ENCODE measurements at places on chromosomes 3 and 15. TPM values are rescaled to one million over a fixed set of nuclear protein-coding genes. Genes with fewer than 3 reads are reported as not detected.

CX3CR1 gene
- polyA plus RNA-seq = 0.45 TPM

CPB1 gene
- polyA plus RNA-seq = 53.0 TPM

CFAP20DC gene
- 0.36 TPM for polyA plus RNA-seq

TRMT10C gene
- polyA plus RNA-seq = 7.6 TPM

PLIN1 gene
- 1,761 TPM for polyA plus RNA-seq

MYO5C gene
- 14.5 TPM for polyA plus RNA-seq

ACP3 gene
- polyA plus RNA-seq = 2.5 TPM

RETNLB gene
- not detected for polyA plus RNA-seq

PARL gene
- polyA plus RNA-seq = 34.8 TPM

RBMS3 gene
- polyA plus RNA-seq = 1.4 TPM

ALDH1L1 gene
- polyA plus RNA-seq = 76.0 TPM

UROC1 gene
- not detected for polyA plus RNA-seq

RASGRP1 gene
- 0.40 TPM for polyA plus RNA-seq

C3orf22 gene
- polyA plus RNA-seq = not detected

FSIP1 gene
- polyA plus RNA-seq = not detected

TKT gene
- polyA plus RNA-seq = 396 TPM

ARHGEF3 gene
- 11.4 TPM for polyA plus RNA-seq

CSPG5 gene
- 2.1 TPM for polyA plus RNA-seq

CCDC33 gene
- polyA plus RNA-seq = not detected

OXTR gene
- polyA plus RNA-seq = not detected

GPR87 gene
- polyA plus RNA-seq = not detected

PLA1A gene
- polyA plus RNA-seq = 5.8 TPM

ROBO2 gene
- 1.3 TPM for polyA plus RNA-seq

STRA6 gene
- 3.3 TPM for polyA plus RNA-seq

SELENOT gene
- 90.4 TPM for polyA plus RNA-seq

KCNMB2 gene
- 1.0 TPM for polyA plus RNA-seq
